ENCODE measurements at places on chromosomes 7 and 10. TPM values are rescaled to one million over a fixed set of nuclear protein-coding genes. Genes with fewer than 3 reads are reported as not detected.

GRCh38 chr10:60135020-60135419 lies 228.7 kb upstream of the CCDC6 start:
- H3K4me1 ChIP-seq, result peaks cover 19% of the 10 kb centered on the region
- H3K27me3 ChIP-seq, result no peaks in the 10 kb centered on the region
- H3K36me3 ChIP-seq, result peaks cover 17% of the 10 kb centered on the region
- H3K27ac ChIP-seq, result peak overlapping the region; percentile 69
- H3K4me3 ChIP-seq, result no peak overlapping the region

- no peak for DNase-seq
- H3K27ac ChIP-seq, result no peak overlapping the region
- no peak overlapping the region for H3K4me3 ChIP-seq
- no peaks in the 10 kb centered on the region for H3K36me3 ChIP-seq
- H3K27me3 ChIP-seq, result no peaks in the 10 kb centered on the region
Measured at GRCh38 chr7:112018305-112019030, 187.7 kb downstream of the DOCK4 start.

Gene TRIM50
- 10.9 TPM for total RNA-seq

DNA sequence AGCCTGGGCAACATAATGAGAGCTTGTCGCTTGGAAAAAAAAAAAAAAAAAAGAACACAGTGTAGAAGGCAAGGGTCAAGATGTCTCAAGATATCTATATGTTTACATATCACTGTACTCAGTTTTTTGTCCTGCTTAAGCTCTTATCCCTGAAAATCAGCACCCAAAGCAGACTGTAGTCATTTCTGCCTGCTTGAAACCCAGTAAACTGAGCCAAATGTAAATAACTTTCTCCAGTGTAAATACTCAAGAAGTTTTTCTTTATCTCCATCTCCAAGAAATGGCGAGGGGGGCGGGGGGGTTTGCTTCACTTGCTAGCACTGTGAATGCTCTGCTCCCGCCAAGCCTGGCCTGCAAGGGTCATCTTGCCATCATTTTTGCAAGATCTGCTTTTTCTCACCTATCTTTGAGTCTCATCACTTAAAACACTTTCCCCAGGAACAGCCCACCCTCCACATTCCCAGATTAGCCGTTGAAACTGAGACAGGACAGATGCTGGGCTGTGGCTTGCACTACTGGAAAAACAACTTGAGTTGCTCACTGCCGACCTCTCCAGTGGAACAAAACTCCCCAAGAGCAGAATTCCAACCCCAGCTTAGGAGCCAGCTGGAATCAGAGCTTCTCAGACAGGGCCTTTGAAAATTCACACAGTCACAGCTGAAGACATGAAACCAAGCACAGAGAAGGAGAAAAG lies 54.6 kb downstream of the AFAP1L2 start:
- no peak overlapping the region for H3K4me3 ChIP-seq
- no peak for DNase-seq
- H3K4me1 ChIP-seq, result peaks cover 11% of the 10 kb centered on the region
- H3K27me3 ChIP-seq, result peaks cover 7% of the 10 kb centered on the region
- peak overlapping the region; percentile 44 for H3K27ac ChIP-seq

Gene TMEM184A
- 8.6 TPM for total RNA-seq

DNA sequence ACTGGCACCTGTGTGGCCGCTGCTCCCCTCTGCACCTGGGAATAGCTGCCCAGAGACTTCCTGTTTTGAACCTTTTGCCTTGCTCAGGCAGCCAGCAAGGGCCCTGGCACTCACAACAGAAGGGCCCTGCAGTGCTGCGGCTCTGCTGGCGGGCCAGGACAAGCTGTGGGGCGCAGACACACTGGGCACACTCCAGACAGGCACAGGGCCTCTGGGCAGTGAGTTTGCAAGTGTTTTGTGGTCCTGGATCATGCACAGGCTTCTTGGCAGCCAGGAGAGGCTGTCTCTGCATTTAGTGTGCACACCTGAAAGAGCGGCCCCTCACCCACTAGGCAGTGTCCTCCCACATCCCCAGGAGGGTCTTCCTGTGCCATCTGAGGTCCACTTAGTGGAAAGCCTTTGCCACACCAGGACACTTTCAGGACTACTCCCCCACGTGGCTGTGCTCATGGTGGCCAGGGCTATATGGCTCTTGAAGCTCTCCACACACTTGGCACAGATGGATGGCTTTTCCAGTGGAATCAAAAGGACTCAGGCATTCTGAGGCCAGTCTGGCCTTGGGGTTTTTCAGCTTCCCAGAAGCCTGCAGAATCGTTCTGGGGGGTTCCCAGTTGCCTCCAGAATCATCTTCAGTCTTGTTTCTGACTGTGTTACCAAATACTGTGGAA lies 5.0 kb upstream of the ATP6V0E2 start:
- H3K27ac ChIP-seq, result no peak overlapping the region
- no peaks in the 10 kb centered on the region for H3K36me3 ChIP-seq
- H3K4me1 ChIP-seq, result peaks cover 5% of the 10 kb centered on the region
- H3K4me3 ChIP-seq, result no peak overlapping the region
- no peak for DNase-seq
- no peaks in the 10 kb centered on the region for H3K27me3 ChIP-seq

GRCh38 chr7:151796091-151796870 lies 80.6 kb downstream of the PRKAG2 start:
- H3K4me3 ChIP-seq, result no peak overlapping the region
- no peak for DNase-seq
- peaks cover 17% of the 10 kb centered on the region for H3K4me1 ChIP-seq
- H3K27ac ChIP-seq, result no peak overlapping the region

DNA sequence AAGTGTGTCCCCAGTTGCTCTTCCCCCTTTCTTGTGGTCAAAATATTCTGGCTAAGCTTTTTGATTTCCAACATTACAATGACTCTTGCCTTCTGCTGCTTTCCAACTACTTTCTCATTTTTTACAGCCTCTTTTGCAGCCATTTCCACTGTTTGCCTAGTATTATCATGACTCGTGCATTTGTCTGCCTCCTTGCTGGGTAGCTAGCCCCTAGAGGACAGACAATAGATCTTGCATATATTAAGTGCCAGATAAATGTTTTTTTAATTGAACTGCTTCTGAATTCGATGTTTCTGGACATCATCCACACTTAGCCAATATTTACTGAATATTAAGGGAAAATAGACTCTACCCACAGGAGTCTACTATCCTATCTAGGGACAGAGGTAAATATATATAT lies 124.5 kb downstream of the POU6F2 start:
- H3K36me3 ChIP-seq, result no peaks in the 10 kb centered on the region
- no peaks in the 10 kb centered on the region for H3K4me1 ChIP-seq
- no peak for DNase-seq
- H3K27ac ChIP-seq, result no peak overlapping the region
- no peaks in the 10 kb centered on the region for H3K27me3 ChIP-seq

DNA sequence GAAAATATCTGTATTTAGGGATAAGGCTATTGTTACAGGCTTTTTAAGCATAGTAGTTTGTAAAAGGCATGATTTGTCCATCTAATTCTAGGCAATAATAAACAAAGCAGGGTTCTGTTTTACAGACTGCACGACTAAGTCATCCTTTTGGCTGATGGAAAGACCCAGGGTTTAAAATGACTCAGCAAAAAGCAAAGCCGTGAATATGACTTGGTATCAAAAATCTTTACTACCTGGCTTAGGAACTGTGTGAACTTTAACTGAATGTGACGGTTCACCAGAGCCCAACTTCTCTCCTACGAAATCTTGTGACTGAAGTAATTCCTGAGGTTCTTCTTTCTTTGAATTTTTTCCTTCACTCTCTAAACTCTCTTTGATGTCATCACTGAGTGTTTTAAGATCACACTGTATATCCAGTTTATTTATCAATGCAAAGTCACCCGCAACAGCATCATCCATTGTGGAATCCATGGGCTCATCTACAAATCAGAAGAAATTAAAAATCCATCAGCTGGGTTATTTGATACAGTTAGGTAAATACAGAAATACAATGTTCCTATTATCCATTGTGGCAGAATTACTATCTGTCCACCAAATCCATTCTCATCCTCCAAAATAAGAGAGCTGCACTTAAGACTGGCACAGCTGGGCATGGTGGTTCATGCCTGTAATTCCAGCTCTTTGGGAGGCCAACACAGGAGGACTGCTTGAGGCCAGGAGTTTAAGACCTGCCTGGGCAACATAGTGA lies 17.0 kb downstream of the ATE1 start:
- DNase-seq, result no peak
- peaks cover 30% of the 10 kb centered on the region for H3K36me3 ChIP-seq
- no peaks in the 10 kb centered on the region for H3K27me3 ChIP-seq
- H3K4me1 ChIP-seq, result no peaks in the 10 kb centered on the region
- no peak overlapping the region for H3K27ac ChIP-seq
- H3K4me3 ChIP-seq, result no peak overlapping the region

DNA sequence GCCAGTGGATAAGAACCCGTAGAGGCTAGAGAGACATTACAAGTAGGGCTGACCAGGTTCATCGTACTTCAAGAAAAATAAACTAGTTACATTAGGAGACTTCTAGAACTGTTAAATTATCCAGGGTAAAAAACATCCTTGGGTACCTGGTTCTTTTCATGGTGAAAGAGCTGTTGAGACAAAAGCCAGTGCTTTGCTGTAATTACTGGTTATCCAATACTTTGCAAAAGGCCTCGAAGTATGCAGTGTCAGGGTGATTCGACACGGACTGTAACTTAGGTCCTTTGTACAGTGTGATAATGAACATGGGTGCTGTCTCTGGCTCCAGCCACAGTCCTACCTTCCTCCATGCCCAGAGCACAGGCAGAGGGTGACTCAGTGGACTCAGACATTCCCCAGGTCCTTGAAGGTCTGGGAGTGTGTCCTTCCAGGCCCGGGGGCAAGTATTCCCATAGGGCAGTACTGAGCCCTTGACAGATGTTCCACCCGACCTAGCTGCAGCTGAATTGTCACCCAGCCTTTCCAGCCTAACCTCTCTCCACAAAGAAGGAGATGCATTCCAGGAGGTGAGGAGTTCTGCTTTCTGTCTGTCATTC lies 123.6 kb upstream of the TMEM72 start:
- H3K27me3 ChIP-seq, result peaks cover 27% of the 10 kb centered on the region
- peaks cover 2% of the 10 kb centered on the region for H3K4me1 ChIP-seq
- no peak for DNase-seq
- H3K4me3 ChIP-seq, result no peak overlapping the region

DNA sequence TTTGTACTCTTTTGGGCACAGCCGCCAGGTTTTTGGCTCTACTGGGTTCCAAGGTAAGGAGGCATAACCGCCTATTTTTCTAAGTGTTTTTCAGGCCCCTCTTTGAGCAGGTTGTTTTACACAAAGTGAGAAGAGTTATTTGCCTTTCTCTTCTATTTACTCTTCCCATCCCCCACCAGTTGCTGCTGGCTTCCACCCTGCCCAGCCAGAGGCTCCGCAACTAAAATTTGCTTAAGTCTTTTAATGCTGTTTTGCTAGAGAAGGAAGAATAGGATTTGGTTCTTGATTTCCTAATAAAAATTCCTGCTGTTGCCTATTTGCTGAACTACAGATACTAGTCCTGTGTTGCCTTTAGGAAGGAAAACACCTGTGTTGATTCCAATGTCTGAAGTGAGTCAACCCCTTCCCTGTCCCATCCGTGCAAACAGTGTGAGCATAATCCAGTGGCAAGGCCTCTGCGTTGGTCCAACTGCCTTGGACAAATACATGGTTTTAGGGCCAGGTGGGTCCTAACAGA lies 1.9 kb downstream of the PLA2G12B start:
- H3K4me1 ChIP-seq, result peaks cover 40% of the 10 kb centered on the region
- peak overlapping the region; percentile 46 for H3K4me3 ChIP-seq
- no peaks in the 10 kb centered on the region for H3K27me3 ChIP-seq
- H3K36me3 ChIP-seq, result no peaks in the 10 kb centered on the region

- DNase-seq, result no peak
- peaks cover 24% of the 10 kb centered on the region for H3K27me3 ChIP-seq
- no peaks in the 10 kb centered on the region for H3K4me1 ChIP-seq
- H3K4me3 ChIP-seq, result no peak overlapping the region
Measured at GRCh38 chr10:126214679-126215078, 173.6 kb downstream of the ADAM12 start.

- H3K36me3 ChIP-seq, result no peaks in the 10 kb centered on the region
- no peak for DNase-seq
- H3K27me3 ChIP-seq, result peaks cover 14% of the 10 kb centered on the region
Measured at GRCh38 chr7:95972523-95972922, 200.2 kb downstream of the DYNC1I1 start.

Gene PRKRIP1
- total RNA-seq, result 45.0 TPM

DNA sequence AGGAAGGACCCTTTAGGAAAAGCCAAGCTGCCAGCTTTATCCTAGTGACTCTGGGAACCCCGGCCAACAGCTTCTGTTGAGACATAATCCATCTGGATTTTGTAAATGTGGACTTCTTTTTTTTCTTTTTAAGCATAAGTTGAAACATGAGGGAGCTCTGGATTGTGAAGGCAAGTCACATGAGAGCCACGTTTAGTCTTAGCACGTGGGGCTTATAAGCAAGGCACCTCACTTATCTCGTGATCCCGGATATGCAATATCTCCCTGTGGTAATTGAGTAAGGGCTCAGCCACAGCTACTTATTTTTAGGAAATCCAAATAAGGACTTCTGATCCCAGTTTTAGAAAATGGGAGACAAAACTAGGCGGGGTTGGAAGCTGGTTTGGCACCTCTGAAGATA lies 111.2 kb upstream of the PTN start:
- H3K4me1 ChIP-seq, result no peaks in the 10 kb centered on the region
- DNase-seq, result no peak
- H3K27me3 ChIP-seq, result no peaks in the 10 kb centered on the region
- H3K27ac ChIP-seq, result no peak overlapping the region

DNA sequence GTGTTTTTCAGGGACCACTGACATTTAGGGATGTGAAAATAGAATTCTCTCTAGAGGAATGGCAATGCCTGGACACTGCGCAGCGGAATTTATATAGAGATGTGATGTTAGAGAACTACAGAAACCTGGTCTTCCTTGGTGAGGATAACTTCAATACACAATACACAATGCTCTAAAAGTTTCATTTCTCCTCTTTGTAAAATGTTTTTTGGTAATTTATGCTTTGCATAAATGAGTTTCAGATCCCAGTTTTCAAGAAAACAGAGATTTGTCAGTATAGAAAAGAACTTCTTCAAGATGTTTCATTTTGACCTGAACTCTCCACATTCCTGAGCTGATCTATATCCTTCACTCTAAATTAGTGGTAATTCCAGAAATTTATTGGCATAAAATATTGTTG lies 14.2 kb downstream of the ZNF92 start:
- peaks cover 13% of the 10 kb centered on the region for H3K4me1 ChIP-seq
- H3K36me3 ChIP-seq, result peaks cover 17% of the 10 kb centered on the region
- no peak overlapping the region for H3K27ac ChIP-seq
- no peaks in the 10 kb centered on the region for H3K27me3 ChIP-seq
- no peak overlapping the region for H3K4me3 ChIP-seq
- DNase-seq, result no peak

GRCh38 chr7:50166997-50167965 lies 74.2 kb upstream of the ZPBP start:
- no peak overlapping the region for H3K4me3 ChIP-seq
- no peak for DNase-seq
- H3K27me3 ChIP-seq, result no peaks in the 10 kb centered on the region
- H3K36me3 ChIP-seq, result no peaks in the 10 kb centered on the region
- no peaks in the 10 kb centered on the region for H3K4me1 ChIP-seq

Gene NUTM2D
- total RNA-seq, result 9.8 TPM

Data from progenitor cell of endocrine pancreas (in vitro differentiated cells).